ENCODE measurements at places on chromosomes 2 and 18. TPM values are rescaled to one million over a fixed set of nuclear protein-coding genes. Genes with fewer than 3 reads are reported as not detected.

DNA sequence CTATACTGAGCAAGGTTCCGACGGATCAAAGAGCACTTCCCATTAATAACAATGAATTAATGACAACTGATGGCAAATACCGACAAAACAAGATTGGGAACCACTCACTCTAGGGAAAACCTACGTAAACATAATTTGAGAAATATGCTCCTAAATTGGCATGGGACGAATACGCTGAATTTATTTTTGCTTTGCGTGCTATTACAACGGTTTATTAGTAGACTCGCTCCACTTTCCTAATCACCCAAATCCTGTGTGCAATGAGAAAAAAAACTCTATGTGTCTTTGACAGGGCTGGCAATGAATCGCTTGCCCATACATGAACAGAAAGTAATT is 536 bp upstream of the SLC25A12 start:
- no peak for DNase-seq
- H3K27me3 ChIP-seq: no peaks in the 10 kb centered on the region
- peak overlapping the region; percentile 68 for H3K4me3 ChIP-seq

Gene PROC
- polyA plus RNA-seq: 4.6 TPM

Gene OLA1
- polyA plus RNA-seq: 128 TPM

DNA sequence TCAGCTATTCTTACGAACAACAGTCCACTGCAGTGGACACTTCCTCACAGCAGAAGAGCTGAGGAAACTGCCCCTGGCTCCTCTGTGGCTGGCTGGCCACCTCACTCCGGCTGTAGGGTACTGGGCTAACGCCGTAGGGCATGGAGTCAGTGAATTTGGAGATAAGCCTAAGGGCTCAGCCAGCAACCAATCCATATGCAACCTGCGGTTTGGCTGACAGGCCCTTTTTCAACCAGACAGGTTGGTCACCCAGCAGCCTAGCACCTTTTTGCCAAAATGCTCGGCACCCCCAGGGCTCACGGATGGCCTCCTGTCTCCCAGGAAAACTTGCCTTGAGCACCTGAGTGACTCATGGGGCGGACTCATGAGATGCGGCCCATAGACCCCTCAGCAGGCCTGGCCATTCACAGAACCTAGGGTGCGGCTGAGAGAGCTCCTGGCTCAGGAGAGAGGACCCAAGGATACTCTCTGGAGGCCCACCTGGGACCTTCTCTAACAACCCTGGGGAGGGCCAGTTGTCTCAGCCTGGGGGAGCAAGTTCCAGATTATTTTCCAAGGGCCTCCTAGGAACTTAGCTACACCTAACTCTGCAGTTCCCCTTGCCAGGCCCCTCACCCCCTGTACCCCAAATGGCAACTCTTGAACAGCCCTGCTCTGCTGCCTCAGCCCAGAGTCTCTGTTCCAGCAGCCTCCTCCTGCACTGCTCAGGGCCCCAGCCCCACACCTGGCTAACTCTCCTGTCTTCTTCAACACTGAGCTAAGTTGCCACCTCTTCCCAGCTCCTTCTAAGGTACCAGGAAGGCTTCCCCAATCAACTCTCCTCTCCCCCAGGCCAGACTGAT is 252.1 kb downstream of the CYP26B1 start:
- peaks cover 13% of the 10 kb centered on the region for H3K27me3 ChIP-seq
- H3K4me3 ChIP-seq: no peak overlapping the region
- no peak overlapping the region for H3K27ac ChIP-seq
- no peak for DNase-seq
- H3K4me1 ChIP-seq: no peaks in the 10 kb centered on the region

DNA sequence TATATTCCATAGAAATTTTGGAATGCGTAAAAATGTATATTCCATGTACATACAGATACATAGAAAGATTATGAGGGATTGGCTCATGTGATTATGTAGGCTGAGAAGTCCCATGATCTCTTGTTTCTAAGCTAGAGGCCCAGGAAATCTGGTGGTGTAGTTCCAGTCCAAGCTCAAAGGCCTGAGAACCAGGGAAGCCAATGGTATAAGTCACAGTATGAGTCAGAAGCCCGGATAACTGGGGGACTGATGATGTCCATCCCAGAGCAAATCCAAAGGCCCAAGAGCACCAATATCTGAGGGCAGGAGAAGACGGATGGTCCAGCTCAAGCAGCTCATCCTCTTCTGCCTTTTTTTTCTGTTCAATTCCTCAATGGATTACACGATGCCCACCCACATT is 385.0 kb upstream of the KLHL29 start:
- DNase-seq: no peak
- H3K36me3 ChIP-seq: no peaks in the 10 kb centered on the region
- H3K4me1 ChIP-seq: no peaks in the 10 kb centered on the region
- no peak overlapping the region for H3K27ac ChIP-seq
- no peak overlapping the region for H3K4me3 ChIP-seq

DNA sequence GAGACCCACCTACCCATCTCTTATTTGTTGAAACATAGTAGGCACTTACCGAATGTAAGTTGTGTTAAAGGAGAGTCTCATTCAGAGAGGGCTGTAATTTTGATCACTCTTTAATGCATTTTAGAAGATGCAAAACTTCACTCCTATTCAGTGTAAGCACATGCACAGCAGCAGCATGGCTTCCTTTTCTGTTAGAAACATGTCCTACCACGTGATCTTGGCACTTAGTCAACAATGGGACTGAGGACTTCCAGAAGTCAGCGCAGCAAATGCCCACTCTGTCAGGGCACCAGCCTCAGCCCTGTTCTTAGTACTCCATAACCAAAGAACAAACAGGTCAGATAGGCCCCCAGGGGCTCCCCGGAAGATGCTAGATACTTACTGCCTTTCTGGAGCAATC is 456.5 kb downstream of the METTL4 start:
- H3K4me3 ChIP-seq: no peak overlapping the region
- DNase-seq: no peak
- H3K27me3 ChIP-seq: no peaks in the 10 kb centered on the region
- no peak overlapping the region for H3K27ac ChIP-seq
- H3K4me1 ChIP-seq: no peaks in the 10 kb centered on the region

GRCh38 chr2:229703909-229704630 is 10.3 kb downstream of the DNER start:
- no peaks in the 10 kb centered on the region for H3K4me1 ChIP-seq
- H3K27me3 ChIP-seq: peaks cover 25% of the 10 kb centered on the region
- H3K4me3 ChIP-seq: no peak overlapping the region
- no peak overlapping the region for H3K27ac ChIP-seq
